ENCODE measurements at places on chromosomes 13 and 19. TPM values are rescaled to one million over a fixed set of nuclear protein-coding genes. Genes with fewer than 3 reads are reported as not detected.

The TNFRSF19 gene
- polyA plus RNA-seq = 20.6 TPM

DNA sequence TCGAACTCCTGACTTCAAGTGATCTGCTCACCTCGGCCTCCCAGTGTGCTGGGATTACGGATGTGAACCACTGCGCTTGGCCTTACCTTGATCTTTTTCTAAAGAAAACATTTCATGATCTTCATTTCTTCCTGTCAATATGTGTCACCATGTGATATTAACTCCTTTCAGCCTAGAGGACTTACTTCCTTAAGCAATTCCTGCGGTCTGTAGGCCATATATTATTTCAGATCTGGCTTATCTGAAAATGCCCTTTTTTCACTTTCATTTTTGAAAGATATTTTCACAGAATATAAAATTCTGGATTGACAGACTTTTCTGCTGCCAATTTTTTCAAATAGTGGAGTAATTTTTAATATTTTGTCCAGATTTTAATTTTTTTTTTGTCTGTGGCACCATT, 2.0 kb upstream of the GPR32 start:
- DNase-seq = no peak

DNA sequence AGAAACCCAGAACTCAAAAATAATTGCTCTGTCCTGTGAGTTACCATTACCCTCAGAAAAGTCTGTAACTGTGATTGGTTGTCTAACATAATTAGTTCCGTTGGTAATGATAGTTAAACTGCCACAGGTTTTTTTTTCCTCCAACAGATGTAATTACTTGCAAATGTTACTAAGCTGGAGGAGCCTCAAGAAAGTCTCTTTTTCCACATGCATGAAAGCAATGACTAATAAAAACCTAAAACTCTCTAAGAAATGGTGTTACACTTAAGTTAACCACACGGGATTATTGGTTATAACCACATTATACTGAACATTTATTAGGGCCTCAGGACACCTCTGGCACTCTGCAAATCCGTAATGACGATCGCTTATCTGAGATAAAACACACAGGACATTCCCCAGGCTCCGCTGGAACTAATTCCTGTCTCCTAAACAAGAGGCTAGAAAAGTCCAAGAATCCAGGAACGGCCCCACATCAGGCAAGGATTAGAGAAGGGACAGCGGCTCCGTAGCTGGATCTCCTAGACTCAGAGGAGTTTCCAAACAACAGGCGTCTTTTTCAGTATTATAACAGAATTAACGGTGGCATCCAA, 753 bp downstream of the ZNF235 start:
- DNase-seq = no peak

- no peak for DNase-seq
Measured at GRCh38 chr19:15837221-15837731, 21.8 kb upstream of the OR10H1 start.

DNA sequence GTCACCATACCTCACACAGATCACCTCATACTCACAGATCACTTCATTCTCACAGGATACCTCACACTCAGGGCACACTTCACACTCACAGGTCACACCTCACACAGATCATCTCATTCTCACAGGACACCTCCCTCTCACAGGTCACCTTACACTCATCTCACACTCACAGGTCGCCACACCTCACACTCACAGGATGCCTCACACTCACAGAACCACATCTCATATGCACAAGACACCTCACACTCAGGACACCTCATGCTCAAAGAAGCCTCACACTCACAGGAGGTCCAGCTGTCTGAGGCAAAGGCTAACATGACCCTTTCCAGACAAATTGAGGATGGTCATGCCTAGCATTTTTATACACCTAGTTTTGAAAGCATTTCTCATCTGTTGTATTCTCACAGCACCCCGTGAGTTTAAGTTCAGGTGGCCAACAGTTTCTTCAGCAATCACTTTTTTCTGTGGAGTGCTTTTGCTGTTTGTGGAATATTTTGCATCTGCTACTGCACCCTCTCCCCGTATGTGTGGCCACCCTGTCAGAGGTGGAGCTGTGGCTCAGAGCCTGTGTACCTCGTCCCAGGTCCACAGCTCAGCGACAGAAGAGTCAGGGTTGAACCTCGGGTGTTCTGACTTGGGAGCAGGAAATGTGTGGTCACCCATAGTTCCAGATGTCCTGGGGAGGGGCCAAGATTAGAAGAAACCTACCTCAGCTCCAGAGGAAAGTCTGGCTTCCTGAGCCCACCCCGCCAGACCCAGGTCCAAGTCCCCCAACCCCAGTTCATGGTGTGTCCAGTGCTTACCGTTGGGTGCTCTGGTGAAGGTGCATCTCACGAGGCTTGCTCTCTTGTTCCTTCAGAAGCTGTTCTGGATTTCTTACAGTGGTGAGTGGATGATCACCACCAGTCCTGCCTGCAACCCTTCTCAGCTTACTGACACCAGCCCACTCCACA, 7.6 kb downstream of the F7 start:
- DNase-seq = no peak

DNA sequence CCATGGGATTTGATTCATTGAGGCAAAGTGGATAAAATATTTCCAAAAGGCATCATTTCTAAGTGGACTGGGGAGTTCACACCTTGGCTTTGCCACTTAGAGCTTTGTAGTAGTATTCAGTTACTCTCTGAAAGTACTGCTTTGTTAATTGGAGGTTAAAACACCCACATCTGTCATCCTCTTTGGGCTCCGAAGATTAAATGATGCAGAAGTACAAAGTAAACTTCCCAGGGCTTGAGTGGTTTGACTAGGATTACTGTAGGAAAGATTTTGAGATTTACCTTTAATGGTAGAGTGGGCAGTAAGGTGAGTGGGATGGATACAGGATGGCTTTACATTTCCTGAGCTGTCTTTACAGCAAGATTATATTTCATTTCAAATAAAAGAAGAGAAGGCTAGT, 42.4 kb downstream of the WASF3 start:
- DNase-seq = no peak

The ARID3A gene
- 11.4 TPM for polyA plus RNA-seq

GRCh38 chr19:44540736-44541135, 11.3 kb upstream of the CEACAM20 start:
- no peak for DNase-seq

DNA sequence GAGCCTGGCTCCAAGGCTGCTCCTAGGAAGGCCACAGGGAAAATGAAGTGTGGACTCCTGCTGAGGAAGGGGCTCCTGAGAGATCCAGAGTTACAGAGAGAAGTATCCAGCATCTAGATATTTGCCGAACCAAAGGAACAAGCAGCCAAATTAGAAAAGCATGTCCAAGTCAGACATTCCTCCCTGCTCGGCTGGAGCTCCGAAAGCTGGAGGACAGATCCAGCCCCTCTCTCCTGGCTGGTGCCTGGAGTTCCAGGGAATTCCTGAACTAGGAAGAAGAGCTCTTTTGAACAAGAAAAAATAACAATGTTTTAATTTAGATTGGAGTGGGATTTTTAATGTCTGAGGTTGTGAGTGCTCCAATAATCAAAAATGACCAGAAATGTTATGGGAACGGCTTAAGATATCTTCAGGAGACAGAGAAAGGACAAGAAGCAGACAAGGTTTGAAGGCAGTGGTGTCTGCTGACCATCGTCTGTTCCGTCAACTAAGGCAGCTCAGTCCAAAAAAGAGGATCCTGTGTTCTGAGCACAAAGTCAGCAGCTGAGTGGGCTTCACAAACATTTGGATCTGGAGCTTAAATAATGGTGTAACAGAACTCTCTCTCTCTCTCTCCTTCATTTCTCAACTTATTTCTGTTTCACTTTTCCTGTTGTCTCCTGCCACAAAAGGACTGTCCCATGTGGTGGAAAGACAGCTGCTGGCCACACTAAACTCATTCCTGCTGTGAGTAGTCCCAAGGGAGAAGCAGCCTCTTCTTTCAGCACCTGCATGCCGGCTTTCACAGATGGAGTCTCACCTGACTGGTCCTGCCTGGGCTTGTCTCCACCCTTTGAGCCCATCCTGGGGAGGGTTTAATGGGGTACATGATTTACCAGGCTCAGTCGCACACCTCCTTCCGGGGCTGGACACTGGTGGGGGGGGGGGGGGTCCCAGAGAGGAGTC, 31.5 kb upstream of the IRS2 start:
- DNase-seq = no peak

- no peak for DNase-seq
Measured at GRCh38 chr19:3480383-3481091, at the start of gene SMIM24. Gene SMIM24, minus strand, starts transcription at chr19:3480525. Its CDS starts 62 bp downstream, at chr19:3480463.

DNA sequence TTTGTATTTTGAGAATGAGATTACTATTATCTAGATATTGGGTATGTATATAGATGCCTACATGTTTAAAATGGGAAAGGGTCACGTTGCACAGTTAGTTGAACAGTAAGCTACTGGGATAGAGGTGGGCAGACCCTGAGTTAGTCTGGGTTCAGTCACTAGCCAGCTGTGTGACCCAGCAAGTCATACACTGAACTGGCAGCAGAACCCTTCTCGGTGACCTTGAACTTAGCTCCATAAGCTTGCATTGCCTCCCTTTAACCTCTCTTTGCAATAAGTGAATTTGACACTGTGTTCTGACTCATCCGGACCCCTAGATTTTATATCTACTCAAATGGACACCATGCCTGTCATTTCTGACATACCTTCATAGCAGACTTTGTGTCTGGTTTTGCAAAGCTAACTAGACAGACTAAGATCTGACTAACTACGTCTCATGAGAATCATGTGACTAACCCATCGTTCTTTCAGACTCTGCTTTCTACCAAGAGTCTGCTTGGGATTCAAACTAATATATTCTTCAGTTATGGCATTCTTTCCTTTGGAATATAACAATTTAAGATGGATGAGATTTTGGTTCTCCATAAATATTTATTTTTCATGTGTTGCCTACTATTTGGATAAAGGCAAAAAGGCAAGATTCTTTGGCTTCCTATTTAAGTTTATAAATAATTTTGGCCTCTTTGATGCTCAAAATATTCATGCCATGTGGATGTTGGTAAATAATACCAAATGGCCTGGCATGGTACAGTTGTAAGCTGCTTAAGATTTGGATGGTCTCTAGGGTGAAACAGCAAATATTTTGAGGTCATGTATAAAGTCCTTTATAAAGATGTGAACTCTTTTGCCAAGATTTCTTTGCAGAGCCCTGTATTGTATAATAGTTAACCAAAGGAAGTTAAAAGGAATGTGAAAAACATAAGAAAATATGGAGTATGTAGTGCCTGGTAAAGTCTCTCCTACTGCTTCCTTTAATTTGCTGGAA, 159.3 kb downstream of the ITGBL1 start:
- DNase-seq = no peak

DNA sequence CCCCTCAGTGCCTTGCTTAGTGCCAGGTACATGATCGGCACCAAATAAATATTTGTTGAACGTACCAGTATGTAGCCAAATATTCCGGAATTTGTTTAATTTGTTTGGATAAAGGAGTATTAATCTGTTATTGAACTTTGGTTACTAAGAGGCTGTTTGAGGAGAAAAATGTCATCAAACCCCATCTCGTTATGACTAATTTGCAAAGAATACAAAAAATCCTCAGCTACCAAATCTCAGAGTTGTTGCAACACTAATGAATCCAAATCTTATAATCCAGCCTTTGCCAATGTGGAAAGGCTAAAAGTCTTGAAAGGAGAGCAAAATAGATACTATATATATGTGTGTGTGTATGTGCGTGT, 79.5 kb downstream of the KLF5 start:
- DNase-seq = no peak

DNA sequence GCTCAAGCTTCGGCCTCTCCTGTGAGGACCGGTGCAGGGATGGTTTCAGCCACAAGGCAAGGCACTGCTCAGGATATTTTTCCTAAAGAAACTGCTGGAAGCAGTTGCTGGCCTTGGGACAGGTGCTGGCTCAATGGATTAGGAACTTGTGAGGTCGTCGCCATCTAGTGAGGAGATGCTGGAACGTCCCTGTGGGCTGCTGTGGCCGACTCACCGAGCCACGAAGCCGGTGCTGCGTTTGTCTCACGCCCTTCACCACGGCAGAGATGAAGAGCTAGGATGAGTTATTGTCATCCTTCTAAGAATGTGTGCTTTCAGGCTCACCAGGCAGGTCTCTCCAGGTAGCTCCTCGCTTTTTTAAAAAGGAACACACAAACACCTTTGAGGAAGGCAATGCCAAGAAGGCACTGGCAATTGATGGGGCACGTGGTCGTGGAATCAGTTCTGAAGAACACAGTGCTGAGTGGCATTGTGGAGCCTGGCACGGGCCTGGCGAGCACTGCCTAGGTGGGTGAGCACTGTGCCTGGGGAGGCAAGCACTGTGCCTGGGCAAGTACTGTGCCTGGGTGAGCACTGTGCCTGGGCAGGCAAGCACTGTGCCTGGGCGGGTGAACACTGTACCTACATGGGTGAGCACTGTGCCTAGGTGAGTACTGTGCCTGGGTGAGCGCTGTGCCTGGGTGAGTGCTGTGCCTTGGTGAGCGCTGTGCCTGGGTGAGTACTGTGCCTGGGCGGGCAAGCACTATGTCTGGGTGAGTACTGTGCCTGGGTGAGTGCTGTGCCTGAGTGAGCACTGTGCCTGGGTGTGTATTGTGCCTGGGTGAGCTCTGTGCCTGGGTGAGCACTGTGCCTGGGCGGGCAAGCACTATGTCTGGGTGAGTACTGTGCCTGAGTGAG, 140.4 kb downstream of the TEX29 start:
- peak; percentile 35 for DNase-seq

DNA sequence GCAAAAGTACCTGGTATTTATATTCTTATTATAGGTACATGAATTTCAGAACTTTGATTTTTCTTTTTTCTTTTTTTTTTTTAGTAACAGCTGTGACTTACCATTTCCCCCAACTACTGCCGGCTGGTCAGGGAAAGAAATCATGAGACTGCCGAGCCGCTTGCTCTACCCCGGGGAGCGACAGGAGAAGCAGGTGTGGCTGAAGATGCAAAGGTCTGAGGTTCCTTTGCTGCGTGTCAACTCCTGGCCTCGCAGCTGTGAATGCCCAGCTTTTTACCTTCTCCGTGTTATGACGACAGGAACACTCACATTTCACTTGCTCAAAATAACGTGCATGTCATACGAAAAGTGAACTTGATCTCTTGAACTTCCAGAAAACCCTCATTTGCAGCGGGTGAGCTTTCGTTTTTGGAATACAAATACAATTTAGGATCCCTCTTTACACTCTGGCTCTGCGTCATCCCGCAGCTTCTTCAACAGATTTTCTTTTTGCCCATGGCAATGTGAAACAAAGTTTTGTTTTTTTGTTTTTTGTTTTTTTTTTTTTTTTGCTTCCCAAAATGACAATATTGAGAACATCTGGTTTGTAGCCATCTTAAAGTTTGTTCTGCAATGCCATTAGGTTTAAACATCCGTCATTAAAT, 117.9 kb downstream of the EFNB2 start:
- DNase-seq = no peak

The CPB2 gene
- polyA plus RNA-seq = 0.11 TPM

The KLK7 gene
- polyA plus RNA-seq = not detected

- DNase-seq = no peak
Measured at GRCh38 chr19:51637362-51637978, 7.3 kb upstream of the SIGLEC5 start.

GRCh38 chr19:55362990-55363716, at the start of gene GARIN5B:
Gene GARIN5B, minus strand, starts transcription at chr19:55363260. Its CDS starts 194 bp downstream, at chr19:55363066.
- DNase-seq = no peak

- no peak for DNase-seq
Measured at GRCh38 chr13:99982036-99982730, 599 bp downstream of the ZIC2 start.

The KIR3DL1 gene
- not detected for polyA plus RNA-seq

- no peak for DNase-seq
Measured at GRCh38 chr13:35219021-35219420, 257.5 kb downstream of the MAB21L1 start.

The C19orf67 gene
- not detected for polyA plus RNA-seq
